ENCODE measurements at places on chromosomes 1 and 21.

- DNase-seq: no peak
Observed at GRCh38 chr1:175865041-175865766, 121.8 kb upstream of the TNR start.

GRCh38 chr21:17612023-17612564 lies 607 bp downstream of the BTG3 start:
- DNase-seq: peak; percentile 2

- DNase-seq: no peak
Observed at GRCh38 chr1:63203641-63204040, 118.7 kb upstream of the FOXD3 start.

- DNase-seq: no peak
Observed at GRCh38 chr1:205783904-205784303, 8.6 kb upstream of the RAB29 start.

- no peak for DNase-seq
Observed at GRCh38 chr1:206575165-206575893, 36.9 kb downstream of the EIF2D start.

- peak; percentile 43 for DNase-seq
Observed at GRCh38 chr21:46559291-46559983, 45.4 kb downstream of the S100B start.

DNA sequence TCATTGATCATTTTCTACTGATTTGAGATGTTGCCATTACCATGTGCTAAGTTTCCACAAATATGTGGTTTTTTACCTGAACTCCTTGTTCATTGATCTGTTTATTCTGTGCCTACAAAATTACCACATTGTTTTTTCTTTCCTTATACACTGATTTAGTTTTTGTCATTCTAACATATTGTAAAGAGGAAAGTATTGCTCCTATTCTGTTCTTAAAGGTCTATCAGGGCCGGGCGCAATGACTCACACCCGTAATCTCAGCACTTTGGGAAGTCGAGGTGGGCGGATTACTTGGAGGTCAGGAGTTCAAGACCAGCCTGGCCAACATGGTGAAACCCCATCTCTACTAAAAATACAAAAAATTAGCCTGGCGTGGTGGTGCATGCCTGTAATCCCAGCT lies 75.1 kb downstream of the CAMTA1 start:
- DNase-seq: no peak

DNA sequence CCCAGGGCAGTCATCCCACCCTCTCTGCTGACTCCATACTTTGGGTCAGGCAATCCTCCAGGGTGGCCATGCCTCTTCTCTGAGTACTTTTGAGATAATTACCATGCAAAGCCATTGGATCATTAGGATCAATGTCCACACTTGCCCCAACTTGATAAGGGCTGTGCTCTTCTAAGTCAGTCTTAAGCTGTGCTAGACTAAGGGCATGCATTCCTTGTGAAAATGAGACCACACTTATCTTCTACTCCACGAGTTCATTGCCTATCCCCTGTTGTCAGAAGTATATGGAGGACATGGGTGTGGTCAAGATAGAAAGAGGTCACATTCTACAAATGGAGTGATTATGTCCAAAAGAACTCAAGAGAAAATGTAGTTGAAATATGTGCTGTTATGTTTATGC lies 18.9 kb upstream of the SSX2IP start:
- no peak for DNase-seq

DNA sequence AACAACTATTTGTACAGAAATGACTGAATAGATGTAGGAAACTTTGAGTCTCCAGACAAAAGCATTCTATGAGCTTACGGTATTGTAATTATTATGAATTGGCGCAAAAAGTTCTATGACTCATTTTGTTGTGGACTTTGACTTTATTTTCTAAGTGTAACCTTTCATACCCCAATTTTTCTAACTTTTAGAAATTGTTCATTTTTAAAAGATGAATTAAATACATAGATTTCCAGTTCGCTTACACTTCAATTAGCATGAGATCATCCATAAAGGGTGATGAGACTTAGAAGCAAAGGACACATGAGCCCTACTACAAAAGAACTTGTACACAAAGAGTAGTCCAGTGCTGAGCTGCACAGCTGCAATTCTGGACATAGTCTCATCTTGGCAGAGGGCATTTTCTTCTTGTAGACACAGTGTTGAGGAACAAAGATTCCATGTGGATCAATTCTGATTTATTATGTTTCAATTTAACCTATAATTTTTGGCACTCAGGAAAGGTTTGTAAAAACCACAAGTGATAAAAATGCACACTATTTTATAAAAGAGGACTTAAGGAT lies 431.1 kb downstream of the LRRIQ3 start:
- no peak for DNase-seq

DNA sequence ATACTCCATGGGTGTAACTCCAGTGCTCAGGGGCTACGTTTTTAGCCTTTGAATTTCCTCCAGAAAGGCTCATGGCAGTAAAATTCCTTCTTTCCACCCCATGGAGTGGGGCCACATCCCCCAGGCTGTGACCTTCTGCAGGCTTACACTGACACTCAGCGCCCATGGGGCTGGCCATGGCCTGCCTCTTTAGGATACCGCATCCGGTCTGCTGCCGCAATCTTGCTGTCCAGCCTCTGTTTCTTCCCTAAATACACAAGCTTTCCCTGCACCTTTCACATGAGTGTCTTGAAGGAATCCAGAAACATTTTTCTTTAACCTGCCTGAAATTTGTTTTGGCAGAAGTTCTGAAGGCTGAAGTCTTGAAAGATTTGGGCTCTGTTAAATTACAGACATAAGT lies 170.5 kb downstream of the NTMT2 start:
- DNase-seq: no peak

- peak; percentile 8 for DNase-seq
Observed at GRCh38 chr21:34367320-34367935, 3.6 kb downstream of the KCNE2 start.
